Activated CD4-positive, alpha-beta T cell treated with anti-CD3 and anti-CD28 coated beads for 36 hours (primary cell): ENCODE measurements at places on chromosomes 5 and 9.

GRCh38 chr5:100418231-100418630 lies 116.9 kb upstream of the FAM174A start:
- H3K4me3 ChIP-seq: no peak overlapping the region
- no peak overlapping the region for H3K27ac ChIP-seq
- DNase-seq: no peak

DNA sequence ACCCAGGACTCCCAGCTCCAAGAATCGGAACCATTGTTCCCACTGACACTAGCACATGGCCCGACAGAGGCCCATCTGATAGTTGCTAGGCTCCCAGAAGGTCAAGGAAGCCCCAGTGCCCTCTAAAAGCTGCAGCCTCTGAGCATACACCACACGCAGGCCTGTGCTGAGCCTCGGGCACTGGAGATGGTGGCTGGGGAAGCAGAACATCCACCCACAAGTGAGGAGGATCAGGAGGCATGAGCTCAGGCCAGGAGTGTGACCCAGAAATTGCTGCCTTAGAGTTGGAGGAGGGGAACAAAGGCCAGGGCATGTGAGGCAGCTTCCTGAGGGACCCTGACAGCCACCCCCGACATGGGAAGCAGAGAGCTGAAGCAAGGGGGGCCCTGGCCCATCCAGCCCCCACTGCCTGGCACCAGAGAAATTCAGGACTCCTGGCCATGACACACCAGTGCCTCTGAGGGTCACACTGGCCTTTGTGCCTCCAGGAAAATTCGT lies 21.4 kb downstream of the IPPK start:
- peaks cover 9% of the 10 kb centered on the region for H3K4me1 ChIP-seq
- H3K27me3 ChIP-seq: no peaks in the 10 kb centered on the region
- H3K4me3 ChIP-seq: no peak overlapping the region
- H3K27ac ChIP-seq: no peak overlapping the region

DNA sequence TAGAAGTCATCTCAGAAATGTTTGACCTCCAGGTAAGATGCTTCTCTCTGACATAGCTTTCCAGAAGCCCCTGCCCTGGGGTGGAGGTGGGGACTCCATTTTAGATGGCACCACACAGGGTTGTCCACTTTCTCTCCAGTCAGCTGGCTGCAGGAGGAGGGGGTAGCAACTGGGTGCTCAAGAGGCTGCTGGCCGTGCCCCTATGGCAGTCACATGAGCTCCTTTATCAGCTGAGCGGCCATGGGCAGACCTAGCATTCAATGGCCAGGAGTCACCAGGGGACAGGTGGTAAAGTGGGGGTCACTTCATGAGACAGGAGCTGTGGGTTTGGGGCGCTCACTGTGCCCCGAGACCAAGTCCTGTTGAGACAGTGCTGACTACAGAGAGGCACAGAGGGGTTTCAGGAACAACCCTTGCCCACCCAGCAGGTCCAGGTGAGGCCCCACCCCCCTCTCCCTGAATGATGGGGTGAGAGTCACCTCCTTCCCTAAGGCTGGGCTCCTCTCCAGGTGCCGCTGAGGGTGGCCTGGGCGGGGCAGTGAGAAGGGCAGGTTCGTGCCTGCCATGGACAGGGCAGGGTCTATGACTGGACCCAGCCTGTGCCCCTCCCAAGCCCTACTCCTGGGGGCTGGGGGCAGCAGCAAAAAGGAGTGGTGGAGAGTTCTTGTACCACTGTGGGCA lies 642 bp downstream of the CSF2 start:
- no peaks in the 10 kb centered on the region for H3K27me3 ChIP-seq
- H3K27ac ChIP-seq: no peak overlapping the region
- H3K4me1 ChIP-seq: peaks cover 45% of the 10 kb centered on the region
- no peak for DNase-seq

- H3K4me1 ChIP-seq: no peaks in the 10 kb centered on the region
- no peak overlapping the region for H3K27ac ChIP-seq
- H3K36me3 ChIP-seq: no peaks in the 10 kb centered on the region
- DNase-seq: no peak
Observed at GRCh38 chr9:130336885-130337284, 71.3 kb downstream of the HMCN2 start.

DNA sequence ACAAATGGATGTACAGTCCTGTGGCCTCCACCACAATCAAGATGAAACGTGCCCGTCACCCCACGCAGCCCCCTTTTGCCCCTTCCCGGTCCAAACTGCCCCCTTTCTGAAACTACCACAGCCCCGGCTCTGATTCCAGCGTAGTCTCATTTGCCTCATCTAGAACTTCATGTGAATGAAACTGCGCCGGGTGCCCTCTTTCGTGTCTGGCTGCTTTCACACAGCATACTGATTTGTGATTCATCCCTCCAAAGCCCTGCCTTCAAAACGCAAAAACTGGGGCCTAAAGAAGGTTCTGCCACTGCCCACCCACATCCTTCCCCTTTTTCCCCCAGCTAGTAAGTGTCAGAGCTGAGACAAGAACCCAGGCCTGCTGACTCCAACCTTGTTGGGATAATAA lies 31.5 kb upstream of the NCS1 start:
- H3K4me3 ChIP-seq: no peak overlapping the region
- DNase-seq: peak; percentile 70
- peaks cover 13% of the 10 kb centered on the region for H3K27me3 ChIP-seq
- H3K36me3 ChIP-seq: peaks cover 15% of the 10 kb centered on the region

DNA sequence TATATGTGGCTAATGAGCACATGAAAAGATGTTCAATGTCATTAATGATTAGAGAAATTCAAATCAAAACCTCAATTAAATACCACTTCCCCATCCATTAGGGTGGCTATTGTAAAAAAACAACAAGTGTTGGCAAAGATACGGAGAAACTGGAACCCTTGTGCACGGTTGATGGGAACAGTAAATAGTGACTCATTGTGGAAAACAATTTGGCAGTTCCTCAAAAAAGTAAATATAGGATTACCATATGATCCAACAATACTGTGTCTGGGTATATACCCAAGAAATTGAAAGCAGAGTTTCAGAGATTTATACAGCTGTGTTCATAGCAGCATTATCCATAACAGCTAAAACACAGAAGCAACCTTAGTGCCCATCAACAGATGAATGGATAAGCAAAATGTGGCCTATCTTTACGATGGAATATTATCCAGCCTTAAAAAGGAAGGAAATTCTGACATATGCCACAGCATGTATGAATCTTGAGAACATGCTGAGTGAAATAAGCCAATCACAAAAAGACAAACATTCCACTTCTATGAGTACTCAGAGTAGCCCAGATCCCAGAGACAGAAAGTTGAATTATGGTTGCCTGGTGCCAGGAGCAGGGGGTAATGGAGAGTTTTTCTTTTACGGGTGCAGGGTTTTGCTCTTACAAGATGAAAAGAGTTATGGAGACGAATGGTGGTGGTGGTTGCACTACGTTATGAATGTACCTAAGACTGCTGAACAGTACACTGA lies 41.4 kb upstream of the LRRC14B start:
- H3K36me3 ChIP-seq: peaks cover 4% of the 10 kb centered on the region
- no peak for DNase-seq
- H3K4me1 ChIP-seq: no peaks in the 10 kb centered on the region
- H3K27me3 ChIP-seq: peaks cover 2% of the 10 kb centered on the region
- no peak overlapping the region for H3K27ac ChIP-seq
- no peak overlapping the region for H3K4me3 ChIP-seq
